Nephron progenitor cell (in vitro differentiated cells): ENCODE measurements at places on chromosomes 1 and 21.
A peak's percentile ranks its signal among the peaks of the same experiment; 100 is the strongest.

DNA sequence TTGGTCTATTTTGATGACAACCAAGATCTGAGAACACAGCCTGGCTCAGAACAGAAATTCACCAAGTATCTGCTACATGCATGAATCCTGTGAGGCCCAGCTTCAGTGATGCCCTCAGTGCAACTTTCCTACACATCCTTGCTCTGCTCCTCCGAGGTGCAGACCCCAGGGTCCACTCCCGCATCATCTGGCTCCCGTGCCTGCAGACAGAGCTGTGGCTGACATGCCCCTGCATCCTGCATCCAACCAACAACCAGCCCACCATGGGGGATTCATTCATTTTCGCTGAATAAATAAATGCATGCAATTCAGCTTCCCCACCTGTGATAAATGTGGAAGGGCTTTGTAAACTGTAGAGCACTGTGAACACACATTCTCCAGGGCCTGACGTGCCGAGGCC, 112.3 kb downstream of the GLIS1 start:
- peaks cover 4% of the 10 kb centered on the region for H3K27me3 ChIP-seq
- no peak for DNase-seq

- H3K4me1 ChIP-seq = peaks cover 42% of the 10 kb centered on the region
- no peaks in the 10 kb centered on the region for H3K36me3 ChIP-seq
- no peak for DNase-seq
- H3K4me3 ChIP-seq = peak overlapping the region; percentile 28
Measured at GRCh38 chr1:154466206-154466605, 35.8 kb upstream of the TDRD10 start.

DNA sequence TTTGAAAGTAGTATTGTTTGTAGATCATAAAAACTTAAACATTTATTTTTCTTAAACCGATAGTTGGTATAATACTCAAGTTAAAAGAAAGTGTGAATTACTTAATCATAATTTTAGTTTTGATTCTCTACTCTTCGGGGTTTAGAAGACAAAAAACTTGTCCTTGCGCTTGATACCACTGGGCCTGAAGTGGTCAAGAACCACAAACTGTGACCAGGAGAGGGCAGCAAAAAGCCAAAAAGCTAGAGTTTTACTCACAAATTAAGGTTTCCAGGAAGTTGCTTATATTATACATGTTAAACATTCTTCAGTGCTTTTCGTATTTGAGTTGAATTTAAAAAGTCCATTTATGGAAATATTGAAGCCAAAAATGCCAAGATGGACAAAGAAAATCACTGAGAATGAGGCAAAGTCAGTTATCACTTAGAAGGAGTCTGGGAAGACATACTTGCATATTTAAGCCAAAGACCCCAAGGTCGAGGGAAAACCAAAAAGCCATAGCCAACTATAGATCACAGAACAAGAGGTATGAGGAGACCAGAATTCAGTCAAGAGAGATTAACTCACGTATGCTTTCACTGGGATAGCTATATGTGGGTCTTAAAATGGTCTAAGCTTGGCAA, 34.2 kb downstream of the EFCAB7 start:
- peak overlapping the region; percentile 8 for H3K27ac ChIP-seq
- DNase-seq = peak; percentile 45
- peaks cover 22% of the 10 kb centered on the region for H3K36me3 ChIP-seq
- no peaks in the 10 kb centered on the region for H3K4me1 ChIP-seq
- no peak overlapping the region for H3K4me3 ChIP-seq
- no peaks in the 10 kb centered on the region for H3K27me3 ChIP-seq

DNA sequence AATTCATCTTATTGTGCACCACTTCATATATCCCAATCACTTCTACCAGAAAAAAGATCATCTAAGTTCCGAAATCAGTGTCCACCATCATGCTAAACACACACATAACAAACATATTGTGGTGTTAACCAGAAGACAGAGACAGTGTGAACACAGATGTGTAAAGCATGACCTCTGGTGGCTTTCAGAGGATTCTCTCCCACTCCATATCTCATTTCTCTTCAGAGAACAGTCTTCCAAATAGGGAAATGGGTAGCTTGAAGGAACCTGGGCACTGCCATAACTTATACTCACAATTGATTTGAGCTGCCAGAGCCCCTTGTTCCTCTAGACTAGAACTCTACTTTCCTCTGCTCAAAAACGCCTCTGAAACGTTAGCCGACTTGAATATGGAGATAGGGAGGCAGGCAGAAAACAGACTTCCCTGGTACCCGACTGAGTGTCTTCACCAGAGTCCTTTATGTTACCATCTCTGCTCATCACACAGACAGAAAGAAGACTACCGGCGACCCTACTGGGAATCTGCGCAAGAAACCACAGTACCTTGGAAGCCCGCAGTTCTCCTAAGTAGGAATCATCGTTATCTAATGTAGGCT, 1.8 kb upstream of the ELAPOR1 start:
- H3K4me1 ChIP-seq = peaks cover 24% of the 10 kb centered on the region
- peaks cover 92% of the 10 kb centered on the region for H3K27me3 ChIP-seq

- no peak overlapping the region for H3K27ac ChIP-seq
- H3K27me3 ChIP-seq = peaks cover 5% of the 10 kb centered on the region
- H3K36me3 ChIP-seq = no peaks in the 10 kb centered on the region
- no peak for DNase-seq
Measured at GRCh38 chr21:25845729-25846256, 111.0 kb downstream of the GABPA start.

- peak overlapping the region; percentile 82 for H3K4me3 ChIP-seq
- H3K27me3 ChIP-seq = peaks cover 79% of the 10 kb centered on the region
- peaks cover 13% of the 10 kb centered on the region for H3K36me3 ChIP-seq
- H3K27ac ChIP-seq = no peak overlapping the region
- DNase-seq = no peak
Measured at GRCh38 chr1:38474738-38475623, 384.6 kb downstream of the RRAGC start.

DNA sequence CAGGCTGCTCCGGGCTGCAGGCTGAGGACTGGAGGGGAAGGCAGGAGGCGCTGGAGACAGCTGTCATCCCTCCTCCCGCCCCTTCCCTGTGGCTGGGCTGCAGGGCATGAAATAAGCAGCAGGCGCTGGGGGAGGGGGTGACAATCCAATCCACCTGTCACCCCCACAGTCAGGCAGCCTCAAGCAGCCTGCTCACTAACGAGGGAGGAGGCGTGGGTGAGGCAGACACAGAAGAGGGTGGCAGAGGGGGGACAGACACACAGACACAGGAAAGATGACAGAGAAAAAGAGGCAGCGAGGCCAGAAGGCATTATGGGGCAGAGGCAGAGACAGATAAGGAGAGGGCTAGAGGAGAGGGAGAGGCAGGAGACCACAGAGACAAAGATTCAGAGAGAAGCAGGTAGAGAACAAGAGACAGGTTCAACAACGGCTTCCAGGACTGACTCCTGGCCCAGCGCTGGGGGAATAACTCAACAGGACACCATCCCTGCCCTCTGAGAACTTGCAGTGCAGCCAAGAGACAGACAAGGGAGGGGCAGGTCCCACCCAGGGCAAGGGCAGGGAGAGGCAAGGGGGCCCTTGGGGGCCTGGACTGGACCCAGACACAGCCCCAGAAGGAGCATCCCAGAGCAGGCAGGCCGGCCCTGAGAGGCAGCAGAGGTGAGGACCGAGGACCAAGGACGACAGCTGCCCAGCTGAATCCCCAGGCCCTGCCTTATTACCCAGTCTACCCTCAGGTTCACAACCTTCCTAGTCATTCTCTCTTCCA, 11.2 kb downstream of the MEF2D start:
- peak overlapping the region; percentile 73 for H3K4me3 ChIP-seq
- H3K27me3 ChIP-seq = no peaks in the 10 kb centered on the region
- peak overlapping the region; percentile 80 for H3K27ac ChIP-seq
- DNase-seq = peak; percentile 42

DNA sequence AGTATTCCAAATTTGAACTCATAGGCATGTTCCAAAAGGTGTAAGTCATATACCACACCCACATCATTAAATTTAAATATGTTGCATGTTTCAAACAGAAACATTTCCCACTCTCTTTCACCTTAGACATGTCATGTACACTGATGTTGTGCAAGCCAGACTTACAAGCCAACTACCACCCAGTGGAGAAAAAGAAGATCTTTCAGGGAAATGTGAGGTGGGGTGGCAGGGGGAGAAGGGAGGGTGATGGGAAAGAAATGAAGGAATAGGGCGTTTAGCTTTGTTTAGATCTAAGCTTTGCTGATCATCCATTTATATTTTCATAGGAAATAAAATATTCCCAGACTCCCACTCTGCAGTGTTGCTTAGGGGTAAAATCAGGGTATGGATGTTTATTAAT, 1.6 kb downstream of the NEGR1 start:
- no peak for DNase-seq
- no peak overlapping the region for H3K27ac ChIP-seq
- no peak overlapping the region for H3K4me3 ChIP-seq
- peaks cover 16% of the 10 kb centered on the region for H3K4me1 ChIP-seq

DNA sequence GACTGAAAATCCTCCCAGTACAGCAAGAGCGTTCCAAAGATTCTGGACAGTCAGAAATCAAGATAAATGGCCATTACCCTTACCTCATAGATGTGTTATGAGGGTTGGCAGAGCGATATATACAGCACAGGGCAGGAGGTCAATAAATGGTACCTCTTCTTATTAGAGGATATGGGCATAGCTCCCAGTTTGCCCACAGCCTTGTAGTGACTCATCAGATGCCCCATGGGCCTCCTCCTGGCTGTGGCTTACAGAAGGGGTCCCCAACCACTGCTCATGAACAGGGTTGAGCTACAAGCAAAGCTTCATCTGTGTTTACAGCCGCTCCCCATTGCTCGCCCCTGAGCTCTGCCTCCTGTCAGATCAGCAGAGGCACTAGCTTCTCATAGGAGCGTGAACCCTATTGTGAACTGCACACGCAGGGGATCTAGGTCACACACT, 7.3 kb upstream of the IFNGR2 start:
- H3K27ac ChIP-seq = no peak overlapping the region
- DNase-seq = no peak
- peaks cover 3% of the 10 kb centered on the region for H3K27me3 ChIP-seq
- no peak overlapping the region for H3K4me3 ChIP-seq

GRCh38 chr1:20351911-20352701, 61.4 kb downstream of the VWA5B1 start:
- no peak overlapping the region for H3K27ac ChIP-seq
- peaks cover 11% of the 10 kb centered on the region for H3K4me1 ChIP-seq
- no peaks in the 10 kb centered on the region for H3K36me3 ChIP-seq
- peaks cover 17% of the 10 kb centered on the region for H3K27me3 ChIP-seq

DNA sequence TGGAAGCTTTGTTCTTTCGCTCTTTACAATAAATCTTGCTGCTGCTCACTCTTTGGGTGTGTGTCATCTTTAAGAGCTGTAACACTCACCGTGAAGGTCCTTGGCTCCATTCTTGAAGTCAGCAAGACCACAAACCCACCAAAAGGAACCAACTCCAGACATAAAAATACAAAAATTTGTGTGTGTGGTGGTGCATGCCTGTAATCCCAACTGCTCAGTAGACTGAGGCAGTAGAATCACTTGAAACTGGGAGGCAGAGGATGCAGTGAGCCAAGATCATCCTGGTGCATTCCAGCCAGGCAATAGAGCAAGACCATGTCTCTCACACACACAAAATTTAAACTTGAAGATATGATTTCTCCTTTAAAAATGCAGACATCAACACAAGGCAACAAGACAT, 1431.7 kb upstream of the B3GALT2 start:
- H3K4me3 ChIP-seq = no peak overlapping the region
- H3K4me1 ChIP-seq = no peaks in the 10 kb centered on the region
- H3K27me3 ChIP-seq = peaks cover 2% of the 10 kb centered on the region
- no peaks in the 10 kb centered on the region for H3K36me3 ChIP-seq
- DNase-seq = no peak
- H3K27ac ChIP-seq = no peak overlapping the region

DNA sequence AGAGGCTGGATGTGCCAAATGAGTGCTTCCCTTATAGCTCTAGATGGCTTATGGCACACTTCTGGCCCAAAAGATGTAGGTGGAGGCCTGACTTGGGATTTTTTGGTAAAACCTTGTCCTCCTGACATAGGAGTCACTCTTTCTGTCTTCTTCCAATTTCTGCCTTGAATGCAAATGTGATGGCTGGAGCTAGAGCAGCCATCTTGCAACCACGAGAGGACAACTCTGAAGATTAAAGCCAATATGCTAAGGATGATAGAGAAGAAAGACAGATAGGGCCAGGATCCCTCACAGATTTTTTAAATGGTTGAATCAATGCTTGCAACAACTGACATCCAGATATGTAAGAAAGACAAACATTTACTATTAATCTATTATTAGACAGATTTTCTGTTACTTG, 8.5 kb upstream of the GPR137B start:
- no peaks in the 10 kb centered on the region for H3K36me3 ChIP-seq
- no peak overlapping the region for H3K4me3 ChIP-seq

DNA sequence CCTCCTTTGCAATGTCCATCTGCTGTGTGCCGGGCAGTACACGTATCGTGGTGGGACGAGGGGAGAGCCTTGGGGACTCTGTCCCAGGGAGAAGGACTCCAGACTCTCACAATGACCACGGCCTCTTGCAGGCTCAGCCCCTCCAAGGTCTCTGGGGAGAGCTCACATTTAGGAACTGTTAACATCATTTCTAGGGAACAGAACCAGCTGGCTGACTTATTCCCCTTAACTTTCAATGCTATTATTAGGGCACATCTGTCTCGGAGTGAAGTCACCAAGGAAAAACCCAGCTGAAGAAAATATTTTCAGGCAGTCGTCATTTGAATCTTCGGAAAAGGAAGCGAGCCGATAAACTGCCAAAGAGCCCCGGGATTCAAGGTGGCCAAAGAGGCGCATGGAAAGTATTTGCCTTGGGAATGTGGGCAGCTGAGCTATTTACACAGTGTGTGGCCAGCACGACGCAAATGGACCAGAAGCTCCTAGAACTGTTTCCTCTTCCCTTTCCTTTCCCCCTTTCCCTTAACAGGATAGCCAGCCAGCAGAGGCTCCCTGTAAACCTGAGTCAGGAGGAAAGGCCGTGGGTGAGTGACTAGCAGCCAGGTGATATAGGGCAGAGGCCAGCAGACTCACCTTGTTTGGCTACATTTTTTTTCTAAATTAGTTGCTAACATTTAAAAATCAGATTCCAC, 74.5 kb downstream of the ITPKB start:
- peaks cover 21% of the 10 kb centered on the region for H3K27me3 ChIP-seq
- DNase-seq = no peak
- H3K36me3 ChIP-seq = no peaks in the 10 kb centered on the region
- H3K4me1 ChIP-seq = peaks cover 63% of the 10 kb centered on the region

DNA sequence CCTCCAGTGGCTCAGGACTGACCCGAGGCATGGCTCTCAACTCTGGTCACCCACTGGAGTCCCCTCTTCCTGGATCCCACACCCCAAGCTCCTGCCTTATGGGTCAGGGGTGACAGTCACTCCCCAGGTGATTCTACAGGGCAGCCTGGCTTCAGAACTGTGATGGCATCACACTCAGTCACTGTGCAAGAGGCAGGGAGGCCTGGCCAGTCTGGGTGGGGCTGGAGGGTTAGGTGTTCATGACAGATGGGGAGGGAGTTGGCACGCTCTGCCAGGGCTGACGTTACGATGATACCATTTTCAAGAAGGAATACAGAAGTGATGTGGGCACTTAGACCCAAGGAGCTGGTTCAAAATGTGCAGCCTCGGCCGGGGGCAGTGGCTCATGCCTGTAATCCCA, 25.2 kb upstream of the ABCG1 start:
- H3K27me3 ChIP-seq = peaks cover 13% of the 10 kb centered on the region
- DNase-seq = no peak
- no peak overlapping the region for H3K4me3 ChIP-seq
- H3K36me3 ChIP-seq = no peaks in the 10 kb centered on the region
- H3K27ac ChIP-seq = no peak overlapping the region
